ENCODE measurements at places on chromosomes 3 and 15. TPM values are rescaled to one million over a fixed set of nuclear protein-coding genes. Genes with fewer than 3 reads are reported as not detected.
A peak's percentile ranks its signal among the peaks of the same experiment; 100 is the strongest.

DNA sequence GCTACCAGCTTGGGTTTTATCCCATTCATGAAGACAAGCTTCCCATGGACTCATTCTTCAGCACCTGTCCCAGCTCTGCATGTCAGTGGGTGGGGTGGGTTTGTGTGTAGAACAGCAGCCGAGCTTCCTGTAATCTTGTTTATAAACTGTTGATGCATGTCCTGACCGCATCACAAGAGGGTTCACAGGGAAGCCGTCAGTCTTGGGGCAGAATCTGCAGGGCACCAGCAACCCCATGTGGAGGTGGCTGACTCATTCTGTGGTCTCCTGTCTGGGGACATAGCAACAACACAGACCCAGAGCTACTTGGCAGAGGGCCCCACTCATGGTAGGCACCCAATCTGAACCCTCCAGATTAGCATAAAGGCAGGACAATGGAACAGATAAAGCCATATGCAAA, 35.6 kb downstream of the DAPK2 start:
- DNase-seq = peak; percentile 94

GRCh38 chr3:126468028-126468891, 7.4 kb downstream of the ZXDC start:
- no peak for DNase-seq

TGM5 gene
- total RNA-seq = 0.20 TPM

GRCh38 chr3:69012800-69013252, 658 bp downstream of the EOGT start:
- peak; percentile 30 for DNase-seq

- DNase-seq = peak; percentile 64
Observed at GRCh38 chr3:140375002-140375401, 302.9 kb upstream of the TRIM42 start.

DNA sequence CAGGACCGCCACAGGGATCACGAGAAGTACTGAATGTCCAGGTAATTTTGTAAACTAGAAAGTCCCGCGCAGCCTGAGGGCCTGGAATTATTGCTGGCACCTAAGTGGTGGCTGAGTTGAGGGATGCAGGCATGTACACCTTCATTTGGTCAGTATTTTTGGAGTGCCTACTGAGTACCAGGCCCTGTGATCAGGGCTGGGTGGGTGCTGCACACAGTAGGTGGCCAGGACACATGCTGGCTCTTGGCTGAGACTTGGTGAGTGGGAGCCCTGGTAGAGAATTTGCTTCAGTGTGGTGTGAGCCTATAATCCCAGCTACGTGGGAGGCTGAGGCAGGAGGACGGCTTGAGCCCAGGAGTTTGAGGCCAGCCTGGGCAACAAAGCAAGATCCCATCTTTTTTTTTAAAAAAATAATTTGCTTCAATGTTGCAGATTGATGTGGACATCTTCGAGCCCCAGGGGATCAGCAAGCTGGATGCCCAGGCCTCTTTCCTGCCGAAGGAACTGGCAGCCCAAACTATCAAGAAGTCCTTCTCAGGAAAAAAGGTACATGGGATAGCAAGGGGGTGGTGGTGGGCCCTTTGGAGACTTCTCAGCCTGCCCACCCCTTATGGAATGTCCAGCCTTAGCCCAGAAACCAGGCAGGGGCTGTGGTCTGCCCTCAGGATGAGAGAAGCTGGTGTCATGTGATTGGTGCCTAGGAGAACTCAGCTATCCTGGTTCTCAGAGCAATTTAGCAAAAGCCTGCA, 2.6 kb downstream of the ITIH1 start:
- no peak for DNase-seq

- DNase-seq = no peak
Observed at GRCh38 chr15:36335224-36335623, 244.2 kb upstream of the CDIN1 start.

- DNase-seq = no peak
Observed at GRCh38 chr3:196585044-196585757, 16.7 kb downstream of the FBXO45 start.

DNA sequence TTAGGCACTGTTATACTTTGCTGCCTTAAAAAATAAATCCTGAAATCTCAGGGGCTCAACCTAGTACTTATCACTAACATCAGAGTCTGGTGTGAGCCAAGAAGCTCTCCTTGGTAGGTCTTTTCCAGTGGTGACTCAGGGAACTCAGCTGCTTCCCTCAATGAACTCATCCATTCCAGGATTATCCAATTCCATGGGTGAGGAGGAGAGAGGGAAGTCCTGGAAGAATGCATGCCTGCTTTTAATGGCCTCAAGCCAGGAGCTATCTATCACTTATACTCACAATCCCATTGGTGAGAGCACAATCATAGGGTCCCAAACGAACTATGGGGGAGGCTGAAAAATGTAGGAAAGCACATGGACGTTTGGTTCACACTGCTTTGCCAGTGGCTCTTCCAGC, 113.6 kb downstream of the POLR2M start:
- DNase-seq = peak; percentile 64

IL1RAP gene
- 27.3 TPM for total RNA-seq

DNA sequence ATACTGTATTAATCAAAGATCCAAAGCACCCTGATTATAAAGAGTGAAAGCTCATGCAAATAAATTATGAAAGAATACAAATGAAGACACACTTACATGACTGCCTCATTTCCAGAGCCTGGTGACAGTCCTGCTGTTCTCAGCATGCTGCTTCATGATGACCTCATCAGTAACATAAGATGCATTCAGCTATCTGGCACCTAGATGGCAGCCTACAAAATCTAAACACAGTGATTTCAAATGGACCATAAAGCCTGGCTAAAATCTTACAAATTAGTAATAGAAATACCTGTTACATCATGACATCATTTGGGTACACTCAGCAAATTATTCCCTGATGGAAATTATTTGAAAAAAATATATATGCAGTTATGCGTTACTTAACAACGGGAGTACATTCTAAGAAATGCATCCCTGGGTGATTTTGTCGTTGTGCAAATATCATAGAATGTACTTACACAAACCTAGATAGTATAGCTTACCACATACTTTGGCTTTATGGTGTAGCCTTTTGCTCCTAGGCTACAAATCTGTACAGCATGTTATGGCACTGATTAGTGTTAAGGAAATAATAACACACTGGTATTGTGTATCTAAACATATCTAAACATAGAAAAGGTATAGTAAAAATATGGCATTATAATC, 207.2 kb downstream of the EPHA3 start:
- DNase-seq = peak; percentile 52

- DNase-seq = no peak
Observed at GRCh38 chr3:45868213-45868612, 18.1 kb upstream of the CCR9 start.

NR2E3 gene
- not detected for total RNA-seq

SLC9A9 gene
- 1.5 TPM for total RNA-seq

ADAMTS9 gene
- 1.8 TPM for total RNA-seq

GRCh38 chr15:29468899-29469298, 199.3 kb upstream of the NSMCE3 start:
- DNase-seq = no peak

RARB gene
- total RNA-seq = 0.40 TPM

- no peak for DNase-seq
Observed at GRCh38 chr3:189099031-189099471, 72.7 kb upstream of the TPRG1 start.

DNA sequence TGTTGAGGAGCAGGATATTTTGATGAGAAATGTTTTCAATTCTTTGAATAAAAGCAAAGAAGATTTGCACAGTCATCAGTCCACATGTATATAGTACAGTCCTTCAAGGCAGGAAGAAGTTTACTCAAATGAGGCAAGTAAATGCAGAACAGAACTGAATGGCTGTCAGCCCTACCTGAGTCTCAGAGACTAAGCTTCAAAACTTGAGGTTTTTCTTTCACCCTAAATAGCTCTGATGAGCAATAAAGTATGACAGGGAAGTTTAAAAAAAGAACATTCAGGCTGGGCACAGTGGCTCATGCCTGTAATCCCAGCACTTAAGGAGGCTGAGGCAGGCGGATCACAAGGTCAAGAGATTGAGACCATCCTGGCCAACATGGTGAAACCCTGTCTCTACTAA, 232.5 kb downstream of the SUCLG2 start:
- no peak for DNase-seq

- no peak for DNase-seq
Observed at GRCh38 chr3:50570508-50571279, 1.4 kb downstream of the HEMK1 start.

Data from HT1080 (cell line).